Stimulated activated CD4-positive, alpha-beta T cell treated with anti-CD3 and anti-CD28 coated beads, Interleukin-1b, Interleukin-23, amount 100 ng/mL, for 1 hour (primary cell): ENCODE measurements at places on chromosomes 7 and 10.

DNA sequence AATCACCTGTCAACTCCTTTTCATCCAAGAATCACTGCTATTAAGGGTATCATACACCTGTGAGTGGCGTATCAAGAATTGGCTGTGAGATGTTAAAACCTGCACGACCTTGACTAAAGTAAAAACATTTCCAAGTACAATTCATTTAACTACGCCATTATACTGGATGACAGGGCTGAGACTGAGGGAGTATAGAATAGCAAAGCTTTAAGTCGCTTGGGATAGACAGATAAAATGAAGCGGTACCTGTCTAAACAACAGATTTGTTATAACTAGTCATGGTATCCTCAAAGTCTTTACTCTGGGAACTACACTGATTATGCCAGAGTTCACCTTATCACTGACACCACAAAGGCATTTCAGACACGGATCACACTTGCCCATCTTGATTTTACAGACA lies 366.1 kb upstream of the LRRN3 start:
- no peak for DNase-seq

GRCh38 chr7:1992554-1992953 lies 240.2 kb downstream of the MAD1L1 start:
- no peak for DNase-seq

GRCh38 chr7:117750612-117751563 lies 122.4 kb downstream of the CTTNBP2 start:
- DNase-seq: no peak

DNA sequence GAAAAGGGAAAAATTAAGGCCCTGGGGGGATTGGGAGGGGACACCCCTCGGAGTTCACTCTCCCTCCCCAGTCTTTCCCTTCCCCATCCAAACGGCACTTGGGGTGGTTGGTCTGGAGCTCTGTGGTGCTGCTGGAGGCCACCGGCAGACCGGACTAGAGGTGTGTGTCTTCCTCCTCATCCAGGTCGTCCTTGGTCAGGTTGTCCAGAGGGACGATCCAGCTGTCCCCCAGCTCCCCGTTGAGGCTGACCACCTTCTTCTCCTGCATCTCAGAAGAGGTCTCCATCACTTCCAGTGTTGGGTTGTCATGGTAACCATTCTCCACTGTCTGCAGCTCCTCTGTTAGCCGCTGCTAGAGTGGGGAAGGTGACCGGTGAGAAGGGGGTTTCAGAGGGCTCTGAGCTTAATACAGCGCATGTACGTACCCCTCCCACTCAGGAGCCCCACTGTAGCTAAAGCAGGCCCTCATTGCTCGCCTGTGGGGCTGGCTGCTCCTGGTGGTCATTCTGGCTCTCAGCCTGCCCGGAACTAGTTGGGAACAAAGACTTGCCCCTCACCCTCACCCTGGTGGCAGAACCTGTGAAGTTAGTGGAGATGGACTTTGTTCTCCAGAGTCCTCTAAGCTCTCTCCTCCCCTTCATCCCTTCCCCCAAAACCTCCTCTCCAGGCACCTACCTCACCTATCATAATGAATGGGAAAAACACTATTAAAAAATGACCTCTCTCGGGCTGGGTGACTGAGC lies 52.1 kb downstream of the PODXL start:
- DNase-seq: no peak

DNA sequence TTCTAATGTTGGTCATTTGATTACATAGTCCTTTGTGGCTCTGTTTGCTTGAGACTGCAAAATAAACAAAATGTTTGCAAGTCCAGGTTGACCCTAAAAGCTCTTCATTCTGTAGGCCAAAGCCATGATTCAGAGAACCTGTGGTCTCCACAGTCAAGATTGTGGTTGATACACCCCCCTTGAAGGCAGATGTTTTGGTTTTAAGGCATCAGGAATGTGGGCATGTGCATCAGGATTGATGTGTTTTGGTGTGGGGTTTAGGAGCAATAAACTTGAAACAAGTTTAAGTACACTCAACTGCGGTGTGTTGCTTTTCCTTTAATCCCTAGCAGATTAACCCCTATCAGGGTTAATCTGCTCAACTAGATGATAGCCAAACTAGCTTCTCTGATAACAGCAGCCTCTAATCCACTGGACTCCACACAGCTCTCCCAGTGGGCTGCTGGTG lies 379.1 kb upstream of the GALNT17 start:
- DNase-seq: no peak

DNA sequence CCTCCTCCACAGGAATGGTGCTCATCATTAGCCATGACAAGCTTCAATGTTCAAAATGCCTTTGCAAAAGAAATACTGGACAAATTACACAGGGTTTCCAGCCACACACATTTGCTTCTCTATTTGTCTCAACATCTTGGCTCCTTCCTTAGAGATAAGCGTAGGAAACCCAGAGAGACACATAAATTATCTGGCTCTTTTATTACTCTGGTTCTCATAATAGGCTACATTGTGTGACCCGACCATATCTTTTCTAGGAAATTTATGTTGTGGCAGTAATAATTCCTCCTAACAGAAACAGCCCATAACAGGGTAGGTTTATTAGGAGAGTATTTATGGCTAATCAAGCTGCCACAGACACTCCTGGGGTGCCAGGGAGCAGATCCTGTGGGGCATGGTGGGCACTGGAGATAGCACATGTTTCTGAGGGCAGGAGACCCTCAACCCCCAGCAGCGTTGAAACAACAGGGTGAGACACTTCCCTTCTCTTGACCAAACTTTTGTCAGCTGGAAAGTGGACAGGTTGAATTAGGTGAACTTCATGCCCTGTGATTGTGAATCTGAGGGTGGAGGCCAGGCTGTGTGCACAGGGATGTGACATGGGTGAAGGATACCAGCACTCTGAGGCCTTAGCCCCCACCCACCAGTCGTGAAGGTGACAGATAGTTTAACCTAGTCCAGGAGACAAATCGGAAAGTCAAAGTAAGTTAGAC lies 295.9 kb upstream of the ZNF32 start:
- DNase-seq: no peak

GRCh38 chr7:138902161-138902560 lies 79.0 kb downstream of the KIAA1549 start:
- no peak for DNase-seq

DNA sequence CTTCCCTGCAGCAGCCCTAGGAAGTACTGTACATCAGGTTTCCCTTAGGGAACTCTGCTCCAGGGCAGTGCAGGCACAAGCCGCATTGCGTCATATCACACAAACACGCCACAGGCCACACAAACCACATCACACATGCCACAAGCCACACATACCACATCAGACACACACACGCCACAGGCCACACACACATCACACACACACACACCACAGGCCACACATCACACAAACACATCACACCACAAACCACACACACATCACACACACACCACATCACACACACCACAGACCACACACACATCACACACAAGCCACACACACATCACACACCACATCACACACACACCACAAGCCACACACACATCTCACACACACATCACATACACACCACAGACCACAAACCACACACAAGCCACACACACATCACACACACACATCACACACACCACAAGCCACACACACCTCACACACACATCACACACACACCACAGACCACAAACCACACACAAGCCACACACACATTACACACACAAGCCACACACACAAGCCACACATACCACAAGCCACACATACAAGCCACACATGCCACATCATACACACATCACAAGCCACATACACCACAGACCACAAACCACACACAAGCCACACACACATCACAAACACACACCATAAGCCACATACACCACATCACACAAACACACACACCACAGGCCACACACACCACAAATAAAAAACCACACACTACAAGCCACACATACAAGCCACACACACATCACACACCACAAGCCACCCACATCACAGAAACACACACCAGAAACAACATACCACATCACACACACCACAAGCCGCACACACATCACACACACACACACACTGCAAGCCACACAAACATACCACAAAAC lies 53.4 kb downstream of the TMEM209 start:
- no peak for DNase-seq

DNA sequence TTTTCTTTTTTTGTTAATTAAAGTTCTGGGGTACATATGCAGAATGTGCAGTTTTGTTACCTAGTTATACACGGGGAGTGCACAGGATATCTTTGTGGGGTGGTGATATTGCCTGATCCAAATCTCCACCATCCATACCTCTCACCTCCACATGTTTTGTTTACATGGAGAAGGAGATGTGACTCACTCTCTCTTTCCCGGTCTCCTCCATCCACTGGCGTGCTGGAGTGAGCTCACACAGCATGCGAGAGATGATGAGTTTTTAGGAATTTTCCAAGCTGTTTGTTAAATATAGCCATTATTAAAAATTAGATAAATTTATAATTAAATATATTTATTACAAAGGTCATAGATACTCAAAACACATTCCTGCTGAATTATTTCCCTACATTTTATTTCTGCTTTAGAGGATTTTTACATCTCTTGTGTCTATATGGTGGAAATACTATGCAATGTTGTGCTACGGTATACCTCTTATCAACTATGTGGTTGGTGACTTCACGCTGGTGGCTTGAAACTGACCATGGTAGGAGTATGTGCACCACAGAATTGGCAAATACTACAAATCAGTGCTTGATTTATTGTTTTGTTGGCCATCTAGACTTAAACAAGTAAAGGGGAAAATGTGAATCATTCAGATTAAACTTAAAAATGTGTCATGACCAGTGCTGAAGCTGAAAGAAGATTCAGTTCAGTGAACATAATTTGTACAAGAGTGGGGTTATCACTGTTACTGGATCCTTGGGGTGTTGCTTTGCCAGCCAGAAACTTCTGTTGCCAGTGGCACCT lies 107.9 kb upstream of the FAM180A start:
- no peak for DNase-seq

- no peak for DNase-seq
Measured at GRCh38 chr10:63470928-63471327, 5.2 kb upstream of the JMJD1C start.

- DNase-seq: no peak
Measured at GRCh38 chr7:148442933-148443332, 147.6 kb upstream of the C7orf33 start.

GRCh38 chr10:124992462-124993344 lies 50.8 kb downstream of the ZRANB1 start:
- DNase-seq: no peak

GRCh38 chr7:91846436-91846835 lies 34.1 kb downstream of the MTERF1 start:
- no peak for DNase-seq

GRCh38 chr10:58827381-58827780 lies 314.7 kb downstream of the BICC1 start:
- no peak for DNase-seq

DNA sequence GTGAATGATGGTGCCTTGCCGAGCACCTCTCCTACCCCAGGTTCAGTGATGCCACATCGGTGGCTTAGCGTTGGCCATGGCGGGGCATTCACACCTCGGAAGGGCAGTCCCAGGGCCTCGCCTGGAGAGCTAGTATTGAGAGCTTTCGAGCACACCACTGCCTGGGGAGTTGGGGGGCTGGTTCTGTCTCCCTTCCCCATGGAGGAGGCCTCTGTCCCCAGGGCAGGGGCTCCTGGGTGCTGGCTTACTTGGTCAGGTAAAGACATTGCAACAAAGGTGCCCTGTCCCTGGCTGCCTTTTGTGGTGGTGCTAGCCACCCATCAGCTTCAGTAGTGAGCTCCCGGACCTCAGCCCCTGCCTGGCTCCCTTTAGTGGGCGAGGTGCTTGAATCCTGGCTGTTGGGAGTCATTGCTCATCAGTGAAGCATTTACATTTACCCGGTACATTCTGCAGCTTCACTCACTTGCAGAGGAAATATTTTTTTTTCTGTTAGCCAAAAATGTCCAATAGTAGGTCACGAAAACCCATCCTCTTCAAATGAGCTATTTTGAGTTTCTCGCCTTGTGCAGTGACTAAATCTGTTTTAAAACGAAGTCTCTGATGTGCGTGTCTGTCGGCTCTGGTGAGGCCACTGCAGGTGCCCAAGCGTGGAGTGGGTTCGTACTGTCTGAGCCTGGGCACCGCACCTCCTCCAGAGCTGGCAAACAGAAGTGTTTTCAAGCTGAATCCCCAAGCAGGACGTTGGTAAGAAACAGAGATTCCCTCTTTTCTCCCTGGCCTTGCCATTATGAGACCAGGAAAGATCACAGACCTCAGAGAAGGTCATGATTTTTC lies 95.5 kb downstream of the INPP5A start:
- no peak for DNase-seq

- DNase-seq: no peak
Measured at GRCh38 chr10:50347394-50347802, 96.1 kb upstream of the ASAH2 start.

DNA sequence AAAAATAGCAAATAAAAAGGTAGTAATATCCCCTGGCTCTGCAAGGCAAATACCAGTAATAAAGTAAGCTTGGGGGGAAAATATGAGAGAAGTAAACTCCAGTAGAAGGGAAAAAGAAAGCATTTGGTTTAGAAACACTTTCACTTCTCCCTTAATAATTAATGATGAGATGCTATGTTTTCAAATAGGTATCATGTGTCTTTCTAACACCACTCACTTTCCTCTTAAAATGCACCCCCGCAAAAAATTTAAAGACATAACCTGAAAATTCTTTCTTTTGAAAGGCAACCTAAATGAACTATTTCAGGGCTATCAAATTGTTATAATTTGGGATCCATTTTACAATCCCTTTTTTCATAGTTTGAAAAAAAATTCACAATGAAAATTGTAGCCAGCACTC lies 240.3 kb downstream of the SNX10 start:
- DNase-seq: no peak

- DNase-seq: no peak
Measured at GRCh38 chr10:13794992-13795612, 208.3 kb downstream of the PRPF18 start.

GRCh38 chr10:113997428-113997827 lies 46.2 kb upstream of the ADRB1 start:
- no peak for DNase-seq

DNA sequence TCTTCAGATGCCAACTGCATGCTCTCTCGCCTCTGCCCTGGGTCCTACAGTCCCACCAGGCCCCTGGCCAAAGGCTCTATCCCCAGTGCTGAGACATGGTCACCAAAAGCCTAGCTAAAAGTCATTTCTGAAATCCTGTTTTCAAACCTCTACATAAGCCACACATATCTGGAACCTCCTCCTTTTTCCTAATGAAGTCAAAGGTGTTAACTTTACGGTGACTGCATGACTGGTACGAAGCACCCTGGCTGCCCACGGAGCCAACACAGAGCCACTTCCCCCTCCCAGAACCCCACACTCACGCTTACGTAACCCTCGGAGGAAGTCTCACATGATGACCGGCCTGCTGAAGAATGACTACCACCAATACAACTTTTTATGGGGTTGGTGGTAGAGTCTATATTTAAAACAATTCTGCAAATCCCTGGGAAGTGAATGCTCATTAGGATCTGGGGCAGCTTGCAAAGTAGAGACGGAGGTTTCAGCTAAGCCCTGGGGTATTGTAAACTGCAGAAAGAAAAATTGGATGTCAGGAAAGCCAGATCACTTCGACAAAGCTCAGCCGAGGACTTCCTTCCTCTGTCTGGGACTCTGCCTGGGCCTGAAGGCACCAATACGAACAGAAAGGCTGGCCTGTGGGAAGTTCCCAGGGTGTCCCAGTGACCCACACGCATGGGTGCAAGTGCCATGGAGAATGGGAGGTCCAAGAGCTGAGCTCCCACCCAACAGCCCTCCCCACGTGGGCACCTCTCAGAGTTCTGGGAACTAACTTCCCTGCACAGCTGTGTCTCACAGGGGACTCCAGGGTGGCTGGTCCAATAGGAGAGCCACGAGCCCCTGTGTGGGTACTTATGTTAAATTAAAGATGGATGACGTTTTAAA lies 50.7 kb downstream of the PDGFA start:
- DNase-seq: no peak

- DNase-seq: no peak
Measured at GRCh38 chr10:71075759-71076472, 136.5 kb upstream of the UNC5B start.
